ENCODE measurements at places on chromosomes 4 and X. TPM values are rescaled to one million over a fixed set of nuclear protein-coding genes. Genes with fewer than 3 reads are reported as not detected.

DNA sequence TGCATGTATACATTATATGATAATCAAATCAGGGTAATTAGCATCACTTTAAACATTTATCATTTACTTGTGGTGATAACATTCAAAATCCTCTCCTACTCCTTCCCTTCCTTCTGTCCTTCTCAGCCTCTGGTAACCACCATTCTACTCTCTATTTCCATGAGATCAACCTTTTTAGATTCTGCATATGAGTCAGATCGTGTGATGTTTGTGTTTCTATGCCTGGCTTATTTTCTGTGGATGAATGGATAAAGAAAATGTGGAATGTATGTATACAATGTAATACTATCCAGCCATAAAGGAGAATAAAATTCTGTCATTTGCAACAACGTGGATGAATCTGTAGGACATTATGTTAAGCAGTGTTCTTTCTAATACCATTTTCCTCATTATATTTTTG, 123.9 kb downstream of the NAA11 start:
- DNase-seq = no peak

GRCh38 chr4:20603671-20604313, 96.5 kb upstream of the PACRGL start:
- no peak for DNase-seq

GRCh38 chr4:96035727-96036126, 195.8 kb downstream of the PDHA2 start:
- DNase-seq = no peak

DNA sequence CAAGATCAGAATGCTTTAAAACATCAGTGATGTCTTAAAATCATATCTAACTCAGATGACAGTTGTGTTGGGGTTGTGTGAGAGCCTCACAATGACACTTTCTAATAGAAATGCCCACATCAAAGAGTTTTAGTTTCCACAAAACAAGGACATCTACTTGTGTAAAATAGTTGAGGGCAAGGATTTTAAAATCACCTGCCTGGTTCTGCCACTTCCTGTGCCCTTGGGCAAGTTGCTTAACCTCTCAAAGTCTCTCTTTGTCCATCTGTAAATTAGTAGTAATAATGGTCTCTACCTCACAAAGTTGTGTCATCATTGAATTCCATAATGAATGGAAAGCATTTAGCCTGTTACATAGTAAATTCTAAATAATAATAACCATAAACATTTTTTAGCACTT, 41.9 kb upstream of the RELL1 start:
- no peak for DNase-seq

Gene HPGDS
- total RNA-seq = not detected

Gene GAGE1
- total RNA-seq = not detected

GRCh38 chr4:84852081-84852480, 114.4 kb downstream of the WDFY3 start:
- no peak for DNase-seq

Gene RAB28
- total RNA-seq = 20.8 TPM

DNA sequence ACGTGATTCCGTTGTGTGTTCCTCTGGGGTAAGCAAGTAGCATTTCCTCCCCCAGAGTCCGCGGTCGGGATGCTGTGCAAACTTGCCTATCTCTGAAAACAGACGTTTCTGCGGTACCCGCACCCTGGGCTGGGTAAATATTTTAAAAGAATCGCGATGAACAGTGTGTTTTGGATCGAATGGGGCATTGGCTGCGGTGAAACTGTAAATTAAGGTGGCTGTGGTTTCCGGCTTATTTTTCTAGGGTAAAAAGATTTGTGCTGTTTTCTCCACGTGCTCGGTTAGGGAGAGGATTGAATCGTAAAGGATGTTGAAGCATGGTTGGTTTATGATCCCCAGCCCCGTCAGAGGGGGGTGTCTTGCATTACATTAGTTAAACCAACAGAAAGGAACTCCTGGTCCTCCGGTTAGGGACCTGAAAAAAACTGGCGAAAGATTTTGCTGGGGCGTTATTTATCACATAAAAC, 1.2 kb downstream of the HHIP start:
- no peak for DNase-seq

GRCh38 chr4:121900132-121900983, 30.1 kb upstream of the BBS7 start:
- no peak for DNase-seq

- no peak for DNase-seq
Observed at GRCh38 chr4:130738233-130738632, 1642.3 kb downstream of the C4orf33 start.

Gene GABRG1
- total RNA-seq = 0.88 TPM

GRCh38 chr4:30950737-30951136, 230.6 kb downstream of the PCDH7 start:
- no peak for DNase-seq

DNA sequence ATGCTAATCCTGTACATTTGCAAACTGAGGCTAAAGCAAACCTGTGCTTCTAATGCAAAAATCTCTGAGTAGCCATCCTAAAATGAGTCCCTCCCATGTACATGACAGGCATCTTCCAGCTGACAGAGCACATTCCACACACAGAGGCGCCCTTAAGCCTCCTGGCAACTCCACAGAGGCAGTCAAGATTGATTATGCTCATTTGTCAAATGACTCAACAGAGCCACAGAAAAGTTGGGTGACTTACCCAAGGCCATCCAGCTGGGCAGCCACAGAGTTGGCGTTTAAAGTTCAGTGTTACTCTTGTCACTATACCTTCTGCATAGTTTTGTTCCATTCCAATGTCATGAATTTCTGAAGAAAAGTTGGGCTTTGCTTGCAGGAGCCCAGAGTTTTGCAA, 394.6 kb upstream of the FGF13 start:
- DNase-seq = no peak

Gene SNCA
- total RNA-seq = 16.6 TPM

DNA sequence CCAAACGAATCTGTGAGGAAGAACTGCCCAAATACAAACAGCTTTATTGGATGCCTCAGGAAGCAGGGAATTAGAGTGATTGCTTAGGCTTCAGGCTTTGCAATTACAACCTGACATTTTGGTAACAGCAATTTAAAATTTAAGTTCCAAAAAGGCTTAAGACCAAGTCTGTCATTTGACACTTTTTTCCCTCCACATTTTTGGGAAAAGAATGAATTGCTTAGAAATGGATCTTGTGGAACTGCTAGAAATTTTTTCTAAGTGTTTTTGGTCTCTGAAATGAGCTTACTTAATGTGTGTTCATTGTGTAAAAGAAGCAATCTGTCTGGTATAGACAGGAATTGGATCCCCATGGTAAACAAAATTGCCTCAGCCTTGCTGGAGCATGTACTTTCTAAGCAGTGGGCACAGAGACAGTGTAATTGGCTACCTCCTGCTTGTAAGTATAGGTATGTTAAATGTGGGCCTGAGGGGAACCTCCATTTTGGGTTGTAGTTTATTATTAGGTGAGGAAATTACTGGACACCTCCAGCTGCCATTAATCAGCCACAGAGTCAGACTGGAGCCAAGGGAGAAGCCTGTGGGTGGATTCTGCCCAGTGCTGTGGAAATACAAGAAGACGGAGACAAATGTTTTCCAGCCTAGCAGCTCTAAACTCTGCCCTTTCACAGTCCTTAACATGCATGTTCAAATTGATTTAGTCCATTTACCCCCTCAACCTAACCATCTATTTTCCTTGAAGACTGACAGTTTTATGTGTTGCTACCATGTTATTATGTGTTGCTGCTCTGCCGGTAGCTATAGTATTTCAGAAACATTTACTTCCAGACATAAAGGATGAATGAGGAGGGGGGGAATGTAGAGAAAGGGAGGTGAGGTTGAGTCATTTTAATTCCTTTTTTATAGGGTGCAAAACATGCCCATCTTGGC, 473.0 kb downstream of the SPRY1 start:
- DNase-seq = no peak

DNA sequence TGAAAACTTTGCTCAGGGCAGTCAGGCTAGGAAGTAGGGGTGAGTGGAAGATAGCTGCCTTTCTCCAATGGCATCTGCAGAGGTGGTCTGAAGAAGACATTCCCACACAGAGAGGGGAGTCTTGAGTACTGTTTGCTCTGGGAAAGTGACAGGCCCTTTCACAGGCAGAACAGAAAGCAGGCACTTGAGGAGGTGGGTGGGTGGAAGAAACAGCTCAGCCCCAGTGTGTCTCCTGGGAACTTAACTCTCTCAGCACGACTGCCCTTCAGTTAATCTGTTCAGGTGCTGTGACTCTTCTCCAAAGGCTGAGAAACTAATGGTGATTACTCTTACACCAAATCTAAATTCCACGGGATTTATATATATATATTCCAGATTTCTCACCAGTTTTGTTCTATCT, 28.3 kb downstream of the ENOPH1 start:
- peak; percentile 24 for DNase-seq

DNA sequence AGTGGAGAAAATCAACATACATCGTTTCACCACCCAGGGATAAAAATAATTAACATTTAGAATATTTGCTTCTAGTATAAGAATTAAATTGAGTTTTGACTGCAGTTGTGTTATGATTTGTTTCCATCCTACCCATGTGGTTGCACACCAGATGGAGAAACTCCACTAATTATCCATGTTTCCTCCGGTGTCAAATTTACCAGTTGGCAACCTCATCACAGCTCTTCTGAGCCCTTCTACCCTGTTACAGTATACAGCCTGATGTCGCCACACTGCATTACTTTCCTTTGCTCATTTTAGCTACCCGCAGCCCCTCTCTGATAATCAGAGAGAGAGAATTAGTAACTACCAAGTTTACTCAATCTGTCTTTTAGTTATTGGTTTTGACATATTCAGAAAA, 411.2 kb downstream of the DTHD1 start:
- DNase-seq = no peak

DNA sequence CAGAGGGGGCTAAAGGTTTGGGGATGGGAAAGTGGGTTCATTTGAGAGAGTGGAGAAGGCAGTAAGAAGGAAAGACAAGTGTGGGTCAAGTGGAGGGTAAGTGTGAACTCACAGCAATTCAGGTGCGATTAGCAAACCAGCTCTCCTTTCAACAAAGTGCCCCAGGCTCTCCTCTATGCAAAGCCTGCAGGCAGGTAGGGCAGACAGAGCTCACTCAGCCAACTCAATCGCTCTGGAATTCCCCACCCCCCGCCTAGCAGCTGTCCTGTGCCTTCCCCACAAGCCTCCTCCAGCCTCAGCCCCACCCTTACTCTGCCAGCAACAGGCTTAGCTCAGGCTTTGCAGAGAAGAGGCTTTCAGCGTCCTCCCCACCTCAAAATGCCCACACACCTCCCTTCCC, 14.8 kb upstream of the MAMLD1 start:
- no peak for DNase-seq

Gene GRID2
- total RNA-seq = 1.7 TPM

Gene SHROOM4
- total RNA-seq = 3.9 TPM

DNA sequence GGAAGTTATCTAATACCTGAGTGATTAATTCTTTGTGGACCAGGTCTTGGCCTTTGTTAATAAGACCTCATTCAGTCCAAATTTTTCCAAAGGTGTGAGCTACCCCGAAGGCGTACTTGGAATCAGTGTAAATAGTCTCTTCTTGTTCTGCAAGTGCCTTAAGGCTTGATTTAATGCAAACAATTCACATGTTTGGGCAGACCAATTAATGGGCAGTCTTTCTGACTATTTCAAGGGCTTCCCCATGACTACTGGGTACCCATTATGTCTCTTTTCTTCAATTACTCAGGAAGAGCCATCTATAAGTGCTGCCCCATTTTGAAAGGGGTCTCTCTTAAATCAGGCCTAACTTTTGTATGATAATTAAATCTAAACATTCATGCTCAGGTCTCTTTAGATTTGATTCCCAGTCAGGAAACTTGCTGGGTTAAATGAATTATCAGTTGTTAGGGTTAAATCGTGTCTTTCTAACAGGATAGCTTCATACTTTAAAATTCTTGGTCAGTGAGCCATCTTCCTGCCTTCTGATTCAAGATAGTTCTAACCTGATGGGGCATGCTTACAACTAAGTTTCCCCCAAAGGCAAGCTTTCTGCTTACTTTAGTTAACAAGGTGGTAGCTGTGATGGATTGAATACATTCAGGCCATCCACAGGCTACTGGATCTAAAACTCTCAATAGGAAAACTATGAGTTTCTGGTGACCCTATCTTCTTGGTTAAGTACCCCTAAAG, 179.6 kb downstream of the CCNG2 start:
- no peak for DNase-seq

Gene SPIN2A
- total RNA-seq = 1.1 TPM

- no peak for DNase-seq
Observed at GRCh38 chr4:146545102-146545501, 23.4 kb upstream of the SLC10A7 start.

Gene SLIT2
- 7.4 TPM for total RNA-seq

GRCh38 chr4:41364876-41365275, 108.1 kb downstream of the UCHL1 start:
- DNase-seq = no peak

- DNase-seq = no peak
Observed at GRCh38 chrX:132486599-132487178, 2.1 kb downstream of the MBNL3 start.

Gene CT45A1
- total RNA-seq = not detected

DNA sequence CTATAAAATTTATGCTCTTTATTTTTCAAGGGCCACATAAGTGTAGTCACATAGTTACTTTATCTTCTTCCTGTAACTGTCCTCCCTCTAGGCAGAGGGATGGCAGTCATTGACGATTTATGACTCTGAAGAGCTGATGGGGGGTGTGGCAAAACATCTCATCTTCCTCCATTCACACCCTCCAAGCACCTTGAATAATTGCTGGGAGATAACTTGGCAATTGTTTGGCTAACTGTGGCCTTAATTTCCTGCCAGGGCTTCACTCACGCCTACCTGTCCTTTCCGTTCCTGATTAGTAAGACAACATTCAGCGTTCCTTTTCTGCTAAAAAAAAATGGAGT, 329.2 kb downstream of the ARHGAP10 start:
- no peak for DNase-seq

DNA sequence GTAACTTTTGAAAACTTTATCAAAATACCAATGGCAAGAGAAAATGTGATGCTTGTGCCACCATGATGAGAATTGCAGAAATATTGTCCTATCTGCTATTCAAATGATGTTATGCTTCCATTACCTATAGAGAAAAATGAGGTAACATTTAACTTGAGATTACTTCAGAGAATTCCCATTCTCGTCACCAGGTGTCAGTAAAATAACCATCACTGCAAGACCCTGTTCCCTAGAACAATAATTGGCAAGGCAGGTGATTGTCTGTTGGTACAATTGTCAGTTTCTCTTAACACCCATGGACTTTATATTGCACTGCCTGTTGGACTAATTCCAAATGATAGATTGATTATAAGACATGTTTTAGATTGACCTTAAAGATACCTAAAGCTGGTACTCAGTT, 179.9 kb downstream of the GABRG1 start:
- DNase-seq = no peak

DNA sequence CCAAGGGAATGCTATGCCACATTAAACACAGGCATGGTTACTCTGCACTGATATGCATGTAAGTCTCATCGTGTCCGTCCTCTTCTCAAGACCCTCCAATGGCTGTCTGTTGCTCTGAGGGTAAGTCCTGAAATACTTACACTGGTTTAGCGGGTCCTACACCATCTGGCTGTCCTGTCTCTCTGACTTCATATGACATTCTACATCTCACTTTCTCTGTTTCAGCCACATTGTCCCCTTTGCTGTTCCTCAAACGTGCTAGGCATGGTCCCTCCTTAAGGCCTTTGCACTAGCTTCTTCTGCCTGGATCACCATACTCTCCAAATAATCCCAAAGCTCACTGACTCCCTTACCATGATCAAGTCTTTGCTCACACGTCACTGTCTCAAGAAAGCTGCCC, 131.4 kb downstream of the PALLD start:
- no peak for DNase-seq

Gene SORCS2
- 13.4 TPM for total RNA-seq

Gene TASL
- not detected for total RNA-seq
